Sigmoid colon (tissue), 7 donors: ENCODE measurements at places on chromosomes 2 and 18.

- DNase-seq: no peak
These were observed 178.1 kb downstream of the FAM210A start for GRCh38 chr18:13548106-13548819.

GRCh38 chr18:70377317-70377799 is 88.5 kb downstream of the SOCS6 start:
- no peak for DNase-seq

DNA sequence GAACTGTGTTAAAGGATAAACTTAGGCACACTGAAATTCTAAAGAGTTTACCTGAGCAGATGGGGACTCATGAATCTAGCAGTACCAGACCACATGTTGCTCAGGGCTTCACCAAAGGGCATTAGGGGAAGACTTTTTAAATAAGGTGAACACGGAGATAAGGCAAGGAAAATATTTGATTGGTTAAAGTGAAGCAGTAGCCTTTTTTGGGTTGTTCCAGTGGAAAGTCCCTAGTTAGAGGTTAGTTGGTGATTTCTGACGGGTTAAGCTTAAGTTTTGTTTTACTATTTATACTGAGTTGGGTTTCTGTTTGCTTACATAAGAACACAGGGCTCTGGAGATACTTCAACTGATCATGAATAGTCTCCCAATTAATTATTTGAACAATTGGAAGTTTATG is 722.5 kb downstream of the SOCS6 start:
- no peak for DNase-seq

DNA sequence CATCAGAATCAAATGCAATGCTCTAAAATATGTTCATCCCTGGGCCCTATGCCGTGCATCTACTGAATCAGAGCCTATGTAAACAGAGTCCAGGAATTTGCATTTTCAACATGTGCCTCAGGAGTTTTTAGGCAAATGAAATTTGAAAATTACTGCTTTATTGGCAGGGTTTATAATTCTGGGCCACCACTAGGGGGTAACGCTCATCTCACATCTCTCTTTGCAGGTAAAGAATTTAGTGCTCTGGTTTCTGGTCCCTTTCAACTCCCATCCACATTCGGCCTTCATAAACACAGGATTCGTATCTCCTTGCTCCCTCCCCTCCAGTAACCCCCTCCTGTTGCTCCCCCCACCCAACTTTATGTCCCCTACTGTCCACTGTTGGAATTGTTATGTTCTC is 49.3 kb downstream of the LYPD6B start:
- DNase-seq: no peak

DNA sequence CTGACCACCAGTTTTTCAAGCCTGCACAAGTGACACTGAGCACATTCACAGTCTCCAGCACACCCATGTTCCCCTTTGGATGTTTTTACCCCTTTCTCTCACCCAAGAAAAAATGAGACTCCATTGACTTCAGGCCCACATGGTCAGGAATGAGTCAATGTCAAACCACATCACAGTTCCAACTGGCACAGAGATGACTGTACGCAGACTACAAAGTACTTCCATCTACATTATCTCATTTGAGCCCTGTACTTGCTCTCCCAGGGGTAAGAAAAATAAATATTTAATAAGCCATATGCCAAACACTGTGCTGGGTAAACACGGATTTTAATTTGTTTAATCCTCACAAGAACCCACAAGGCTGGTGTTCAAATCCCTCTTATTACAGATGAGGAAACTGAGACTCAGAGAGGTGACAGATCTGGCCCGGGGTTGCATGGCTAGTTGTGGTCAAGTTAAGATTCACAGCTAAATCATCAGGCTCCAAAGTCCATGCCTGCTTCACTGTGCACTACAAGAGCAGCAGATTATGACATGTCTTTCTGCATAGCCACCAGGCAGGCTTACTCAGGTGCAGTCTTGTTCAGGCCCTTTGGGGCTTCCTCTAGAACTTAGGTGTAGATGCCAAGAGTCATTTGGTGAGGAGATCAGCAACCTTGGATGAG is 106.1 kb downstream of the TXNL1 start:
- no peak for DNase-seq

GRCh38 chr18:56804395-56804794 is 153.2 kb downstream of the WDR7 start:
- no peak for DNase-seq

DNA sequence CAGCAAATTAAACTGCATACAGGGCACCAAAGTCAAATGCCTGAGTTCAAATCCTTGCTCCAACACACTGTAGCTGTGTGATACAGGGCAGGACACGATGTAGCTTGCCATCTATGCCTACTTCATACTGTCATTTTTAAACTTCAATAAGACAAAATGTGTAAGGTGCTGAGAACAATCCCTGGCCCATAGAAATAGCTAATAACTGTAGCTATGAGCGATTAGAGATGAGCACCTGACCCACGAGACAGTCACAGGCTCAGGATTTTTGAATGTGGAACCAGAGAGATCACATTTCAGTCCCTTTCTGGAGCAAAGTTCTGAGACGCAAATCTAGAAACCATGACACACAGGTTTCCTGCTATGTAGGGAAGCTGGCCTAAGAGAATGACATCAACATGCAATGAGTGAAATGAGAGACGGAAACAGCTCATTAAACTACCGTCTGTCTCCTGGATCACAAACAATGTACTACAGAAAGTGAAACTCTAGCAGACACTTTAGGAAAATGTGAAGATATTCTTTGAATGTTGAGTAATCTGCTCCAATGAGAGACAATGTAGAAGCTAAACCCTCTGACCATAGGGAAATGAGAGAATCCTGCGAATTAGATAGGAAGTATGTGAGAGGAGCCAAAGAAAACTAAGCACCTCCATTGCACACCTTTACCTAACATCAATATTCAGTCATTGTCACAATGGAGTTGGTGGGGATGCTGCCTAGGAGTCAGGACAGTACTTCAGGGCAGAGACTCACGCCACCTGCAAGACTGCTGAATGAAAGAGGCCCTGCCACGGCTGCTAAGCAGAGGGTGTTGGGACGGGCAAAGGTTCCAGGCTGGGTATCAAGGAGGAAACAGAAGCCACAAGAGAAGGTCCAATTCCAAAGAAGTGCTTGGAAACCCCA is 25.5 kb downstream of the B4GALT6 start:
- DNase-seq: no peak

- DNase-seq: no peak
These were observed 139.3 kb downstream of the MYCN start for GRCh38 chr2:16079637-16080036.

DNA sequence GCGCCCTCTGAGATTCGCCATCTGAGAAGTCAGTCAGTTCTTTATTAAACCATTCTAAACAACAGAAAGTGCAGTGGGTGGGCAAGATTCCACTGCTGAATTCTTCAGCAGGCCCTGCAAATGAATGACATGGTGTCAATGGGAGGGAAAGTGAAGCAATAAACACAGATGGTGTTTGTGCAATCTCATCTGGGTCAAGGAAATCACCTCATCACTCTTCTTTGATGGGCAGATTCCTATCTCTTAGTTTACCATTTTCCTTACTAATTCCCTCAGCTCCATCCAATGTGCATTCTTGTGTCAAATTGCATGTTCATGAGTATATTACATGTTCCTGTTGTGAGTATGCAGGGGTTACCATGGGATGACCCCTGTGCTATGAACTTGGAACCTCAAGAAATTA is 100.7 kb upstream of the CYP1B1 start:
- DNase-seq: no peak
